CD4-positive, alpha-beta T cell treated with Interleukin-4 for 1 hour (primary cell): ENCODE measurements at places on chromosomes 5 and 9.

- DNase-seq, result no peak
Observed at GRCh38 chr9:1434052-1434767, 384.1 kb downstream of the DMRT2 start.

DNA sequence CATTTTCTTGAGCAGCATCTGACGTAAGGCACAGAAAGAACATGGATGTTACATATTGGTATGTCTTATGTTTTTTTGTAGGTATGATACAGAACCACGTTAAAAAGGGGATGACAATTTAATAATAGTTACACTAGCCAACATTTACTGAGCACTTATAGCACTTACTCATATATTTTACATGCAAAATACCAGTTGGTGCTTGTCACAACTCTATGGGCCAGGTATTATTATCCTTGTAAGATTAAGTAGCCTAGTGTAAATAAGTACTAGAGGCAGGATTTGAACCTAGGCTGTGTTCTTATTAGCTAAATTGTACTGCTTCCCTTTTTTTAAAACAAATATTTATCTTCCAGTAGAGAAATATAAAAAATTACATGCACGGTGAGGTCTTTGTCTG lies 83.5 kb downstream of the RANBP17 start:
- no peak for DNase-seq

- no peak for DNase-seq
Observed at GRCh38 chr5:127673117-127673800, 24.4 kb downstream of the CTXN3 start.

- no peak for DNase-seq
Observed at GRCh38 chr9:37410969-37411785, 11.3 kb upstream of the GRHPR start.

DNA sequence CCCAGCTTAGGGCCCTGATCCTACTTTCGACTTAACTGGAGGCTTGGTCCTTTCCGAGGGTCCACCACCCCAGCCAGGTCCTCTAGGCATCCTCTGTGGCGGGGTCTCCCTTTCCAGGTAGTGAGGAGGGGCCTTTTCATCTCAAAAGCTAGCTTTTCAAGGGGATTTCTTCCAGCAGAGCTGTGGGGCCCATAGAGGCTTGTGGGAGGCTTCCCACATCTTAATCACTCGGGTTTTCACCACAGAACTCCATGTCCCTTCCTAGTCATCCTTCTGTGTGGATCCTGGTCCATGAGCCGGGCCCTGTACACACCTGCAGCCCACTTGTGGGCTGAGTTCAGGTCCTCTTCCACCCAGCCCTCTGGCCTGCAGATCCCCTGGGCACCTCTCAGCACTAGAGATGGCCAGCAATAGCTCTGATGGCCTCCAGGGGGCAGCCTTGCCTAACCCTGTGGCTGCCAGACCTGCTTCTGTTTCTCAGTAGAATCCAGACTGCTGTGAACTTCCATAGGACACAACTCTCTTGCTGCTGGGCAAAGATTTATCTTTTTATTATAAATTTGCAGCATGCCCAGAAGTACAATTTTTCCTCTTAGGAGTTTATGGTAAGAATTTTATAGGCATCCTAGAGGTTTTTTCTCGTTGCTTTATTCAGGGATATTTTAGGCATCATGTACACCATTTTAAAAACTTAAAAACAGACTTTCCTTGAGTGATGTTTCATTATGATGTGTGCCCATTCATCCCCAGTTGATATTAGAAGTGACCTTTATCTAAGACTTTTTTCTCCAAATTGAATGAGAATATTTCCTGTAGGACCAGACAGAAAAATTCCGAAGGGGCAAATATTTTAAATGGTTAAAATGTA lies 208.9 kb downstream of the TRIO start:
- peak; percentile 66 for DNase-seq

GRCh38 chr5:68757626-68758212 lies 336.1 kb upstream of the SLC30A5 start:
- DNase-seq, result no peak

DNA sequence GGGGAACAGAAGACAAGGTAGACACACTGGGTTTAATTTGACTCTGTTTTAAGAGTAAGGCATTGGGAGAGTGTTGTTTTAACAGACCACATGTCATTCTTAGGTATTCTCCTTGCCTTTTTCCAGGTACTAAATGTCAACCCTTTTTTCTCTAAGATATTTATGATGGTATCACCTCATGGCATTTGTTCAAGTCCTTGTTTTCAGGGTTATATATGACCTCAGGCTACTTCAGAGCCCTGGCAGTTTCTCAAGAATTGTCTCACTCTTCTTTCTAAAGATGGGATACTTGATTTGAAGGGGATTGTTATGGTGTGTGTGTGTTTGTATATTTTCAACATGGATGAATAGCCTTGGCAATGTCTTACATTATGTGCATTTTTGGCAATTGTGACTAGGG lies 131.1 kb upstream of the ACTBL2 start:
- DNase-seq, result no peak

GRCh38 chr9:113641100-113641885 lies 177.8 kb downstream of the RGS3 start:
- DNase-seq, result no peak
